ENCODE measurements at places on chromosomes 2 and 18. TPM values are rescaled to one million over a fixed set of nuclear protein-coding genes. Genes with fewer than 3 reads are reported as not detected.

DNA sequence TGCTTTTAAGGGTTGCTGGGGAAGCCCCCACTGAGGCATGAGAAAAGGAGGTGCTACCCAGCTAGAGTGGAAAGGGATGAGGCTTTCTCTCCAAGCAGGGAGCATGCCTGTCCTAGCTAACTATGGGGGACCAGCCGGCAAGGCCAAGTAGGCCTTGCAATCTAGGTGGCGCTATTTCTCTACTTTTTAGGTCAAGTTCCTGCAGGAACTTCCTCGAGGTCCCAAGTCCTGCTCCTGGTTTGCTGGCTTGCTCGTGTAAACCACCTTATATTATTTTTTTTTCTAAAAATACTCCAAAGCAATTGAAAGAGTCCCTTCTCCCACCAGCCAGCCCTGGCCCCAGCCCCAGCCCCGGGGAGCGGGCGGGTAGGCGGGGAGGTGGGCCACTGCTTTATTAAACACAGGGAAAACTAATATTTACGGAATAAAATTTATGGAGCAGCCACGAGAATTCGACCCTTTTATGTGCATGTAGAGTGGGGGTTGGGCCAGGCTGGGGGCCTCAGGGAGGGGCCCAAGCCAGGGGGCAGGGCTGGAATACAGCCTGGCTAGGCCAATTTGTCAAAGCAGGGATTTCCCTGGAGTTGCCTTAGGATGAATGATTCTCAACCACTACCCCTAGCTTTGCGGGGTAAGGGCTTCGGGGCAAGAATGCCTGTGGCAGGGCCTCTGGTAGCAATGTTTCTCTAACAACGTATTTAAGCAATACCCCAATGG is 12.8 kb upstream of the IHH start:
- H3K4me1 ChIP-seq, result no peaks in the 10 kb centered on the region
- H3K4me3 ChIP-seq, result no peak overlapping the region
- no peak overlapping the region for H3K27ac ChIP-seq
- H3K27me3 ChIP-seq, result no peaks in the 10 kb centered on the region

DNA sequence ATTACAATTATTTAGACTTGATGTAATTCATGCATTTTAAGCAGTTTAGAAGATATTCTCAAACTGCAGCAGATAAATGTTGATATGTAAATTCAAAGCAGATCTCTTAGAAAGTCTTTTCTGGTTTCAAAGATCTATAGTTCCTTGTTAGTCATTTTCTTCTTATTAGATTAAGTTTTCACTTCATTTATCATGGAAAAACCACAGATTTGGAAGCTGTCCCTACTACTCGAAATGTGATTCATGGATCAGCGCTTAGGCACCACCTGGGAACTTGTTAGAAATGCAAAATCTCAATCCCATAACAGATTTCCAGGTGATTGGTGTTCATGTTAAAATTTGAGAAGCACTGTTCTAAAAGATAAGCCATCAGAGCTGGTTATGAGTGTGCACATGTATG is 92.8 kb upstream of the CDH2 start:
- H3K27ac ChIP-seq, result no peak overlapping the region
- H3K36me3 ChIP-seq, result no peaks in the 10 kb centered on the region
- H3K4me1 ChIP-seq, result no peaks in the 10 kb centered on the region
- H3K27me3 ChIP-seq, result no peaks in the 10 kb centered on the region

DNA sequence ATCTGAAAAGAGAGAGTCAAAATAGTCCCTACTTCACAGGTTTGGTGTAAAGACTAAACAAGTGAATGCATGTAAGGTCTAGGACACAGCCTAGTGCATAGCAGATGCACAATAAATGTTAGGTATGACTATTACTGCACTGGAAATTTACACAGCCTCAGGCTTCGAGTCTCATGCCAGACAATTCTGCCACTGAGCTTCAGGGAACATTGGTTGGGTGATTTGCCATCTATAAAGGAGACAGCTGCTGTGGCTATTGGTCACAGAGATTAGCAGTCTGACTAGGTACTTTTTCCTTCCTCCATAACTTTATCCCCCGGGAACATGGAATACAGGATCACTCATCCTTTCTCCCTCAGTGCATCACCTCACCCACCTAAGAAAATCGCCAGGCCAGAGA is 89.2 kb downstream of the FAM124B start:
- no peak for DNase-seq
- no peak overlapping the region for H3K4me3 ChIP-seq
- H3K36me3 ChIP-seq, result no peaks in the 10 kb centered on the region
- H3K4me1 ChIP-seq, result no peaks in the 10 kb centered on the region
- H3K27me3 ChIP-seq, result peaks cover 37% of the 10 kb centered on the region
- no peak overlapping the region for H3K27ac ChIP-seq

DNA sequence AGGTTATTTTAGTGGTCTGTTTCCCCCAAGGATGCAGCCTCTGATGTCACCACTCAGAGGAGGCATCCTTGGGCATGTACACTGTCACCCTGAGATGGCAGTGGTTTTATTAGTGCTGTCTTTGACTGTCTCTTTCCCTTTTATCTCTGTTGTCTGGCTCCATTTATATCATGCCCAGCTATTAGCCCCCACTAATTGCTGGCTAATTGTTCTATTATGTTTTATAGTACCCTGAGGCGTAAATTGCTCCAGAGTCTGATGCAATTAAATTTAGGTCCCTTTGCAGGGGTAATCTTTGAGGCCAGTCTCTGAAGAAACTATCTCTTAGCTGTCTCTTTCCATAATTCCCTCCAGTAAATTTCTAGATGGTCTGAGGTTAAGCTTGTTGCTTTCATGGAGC is 301.0 kb upstream of the KLHL29 start:
- DNase-seq, result no peak
- H3K27ac ChIP-seq, result no peak overlapping the region
- no peaks in the 10 kb centered on the region for H3K4me1 ChIP-seq
- no peak overlapping the region for H3K4me3 ChIP-seq

Gene INO80C
- 18.5 TPM for total RNA-seq

Gene KCMF1
- 78.2 TPM for total RNA-seq

DNA sequence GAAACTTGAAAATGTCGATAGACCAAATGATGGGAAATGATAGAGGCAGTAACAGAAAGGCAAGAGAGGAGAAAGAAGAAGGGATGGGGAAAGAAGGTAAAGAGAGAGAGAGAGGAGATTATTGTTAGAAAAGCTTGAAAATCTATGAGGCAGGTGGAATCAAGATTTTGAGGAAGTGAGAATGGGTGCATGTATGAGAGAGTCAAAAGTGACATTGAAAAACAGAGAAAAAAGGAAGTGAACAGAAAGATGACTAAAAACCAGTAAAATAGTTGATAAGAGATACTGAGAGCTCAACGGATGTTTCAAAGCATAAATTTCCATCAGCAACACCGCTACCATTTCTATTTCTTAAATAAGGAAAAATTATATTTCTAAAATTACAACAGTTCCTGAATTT is 327.4 kb upstream of the CWC22 start:
- H3K27ac ChIP-seq, result no peak overlapping the region
- no peaks in the 10 kb centered on the region for H3K27me3 ChIP-seq
- H3K36me3 ChIP-seq, result no peaks in the 10 kb centered on the region
- no peaks in the 10 kb centered on the region for H3K4me1 ChIP-seq
- H3K4me3 ChIP-seq, result no peak overlapping the region
- no peak for DNase-seq

Gene DLX2
- 0.12 TPM for total RNA-seq

Gene HOXD13
- total RNA-seq, result not detected
